MCF 10A (cell line): ENCODE measurements at places on chromosomes 16 and 17. TPM values are rescaled to one million over a fixed set of nuclear protein-coding genes. Genes with fewer than 3 reads are reported as not detected.
A peak's percentile ranks its signal among the peaks of the same experiment; 100 is the strongest.

The KRTAP2-3 gene
- not detected in 2 replicates for total RNA-seq

The CETP gene
- total RNA-seq, result not detected in 2 replicates

The SRRM2 gene
- 710 and 779 TPM in 2 replicates for total RNA-seq

GRCh38 chr16:69941251-69942098, 9.7 kb upstream of the CLEC18A start:
- no peaks in the 10 kb centered on the region for H3K27me3 ChIP-seq
- no peak overlapping the region for H3K27ac ChIP-seq
- no peak for DNase-seq
- H3K36me3 ChIP-seq, result peaks cover 10% of the 10 kb centered on the region
- no peaks in the 10 kb centered on the region for H3K4me1 ChIP-seq

DNA sequence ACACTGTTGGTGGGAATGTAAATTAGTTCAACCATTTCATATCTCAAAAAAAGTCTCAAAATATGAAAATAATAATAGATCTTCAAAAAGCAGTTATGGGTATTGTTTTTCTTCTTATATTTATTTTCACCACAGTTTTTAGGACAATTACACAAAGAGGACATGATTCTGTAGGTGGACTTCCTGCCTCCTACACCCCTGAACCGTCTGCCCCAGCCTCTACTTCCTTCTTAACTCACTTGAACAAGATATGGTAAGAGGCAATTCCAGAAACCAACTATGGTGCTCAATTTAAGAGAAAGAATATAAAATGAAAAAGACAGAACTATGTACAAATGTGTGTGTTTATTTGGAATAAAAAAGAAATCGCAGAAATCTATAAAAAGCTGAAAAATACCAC, 74.1 kb upstream of the MON1B start:
- no peak overlapping the region for H3K27ac ChIP-seq
- no peaks in the 10 kb centered on the region for H3K36me3 ChIP-seq
- no peak for DNase-seq
- H3K4me3 ChIP-seq, result no peak overlapping the region

- H3K27me3 ChIP-seq, result no peaks in the 10 kb centered on the region
- peaks cover 24% of the 10 kb centered on the region for H3K4me1 ChIP-seq
- peak; percentile 70 for DNase-seq
- H3K36me3 ChIP-seq, result no peaks in the 10 kb centered on the region
These were observed 242.6 kb upstream of the CIBAR2 start for GRCh38 chr16:85354686-85355514.
